Activated CD4-positive, CD25-positive, alpha-beta regulatory T cell (primary cell): ENCODE measurements at places on chromosomes 13 and 19.

- no peak for DNase-seq
Measured at GRCh38 chr13:27793507-27794367, 1.5 kb downstream of the GSX1 start.

DNA sequence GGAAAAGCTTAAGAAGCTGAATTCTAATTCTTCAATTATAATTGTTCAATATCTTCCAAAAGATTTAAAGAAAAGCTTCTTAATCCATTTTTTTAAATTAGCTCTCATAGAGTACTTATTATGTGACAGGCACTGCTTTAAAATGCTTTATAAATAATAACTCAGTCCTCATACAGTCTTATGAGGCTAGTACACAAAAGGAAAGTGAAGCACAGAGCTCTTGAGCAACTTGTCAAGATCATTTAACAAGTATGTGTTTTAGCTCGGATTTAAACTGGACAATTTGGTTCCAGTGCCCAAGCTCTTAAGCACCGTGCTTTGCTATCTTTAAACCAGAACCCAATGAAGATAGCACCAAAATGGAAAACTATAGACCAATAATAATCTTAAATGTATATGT, 106.1 kb downstream of the DHRS12 start:
- DNase-seq: no peak

DNA sequence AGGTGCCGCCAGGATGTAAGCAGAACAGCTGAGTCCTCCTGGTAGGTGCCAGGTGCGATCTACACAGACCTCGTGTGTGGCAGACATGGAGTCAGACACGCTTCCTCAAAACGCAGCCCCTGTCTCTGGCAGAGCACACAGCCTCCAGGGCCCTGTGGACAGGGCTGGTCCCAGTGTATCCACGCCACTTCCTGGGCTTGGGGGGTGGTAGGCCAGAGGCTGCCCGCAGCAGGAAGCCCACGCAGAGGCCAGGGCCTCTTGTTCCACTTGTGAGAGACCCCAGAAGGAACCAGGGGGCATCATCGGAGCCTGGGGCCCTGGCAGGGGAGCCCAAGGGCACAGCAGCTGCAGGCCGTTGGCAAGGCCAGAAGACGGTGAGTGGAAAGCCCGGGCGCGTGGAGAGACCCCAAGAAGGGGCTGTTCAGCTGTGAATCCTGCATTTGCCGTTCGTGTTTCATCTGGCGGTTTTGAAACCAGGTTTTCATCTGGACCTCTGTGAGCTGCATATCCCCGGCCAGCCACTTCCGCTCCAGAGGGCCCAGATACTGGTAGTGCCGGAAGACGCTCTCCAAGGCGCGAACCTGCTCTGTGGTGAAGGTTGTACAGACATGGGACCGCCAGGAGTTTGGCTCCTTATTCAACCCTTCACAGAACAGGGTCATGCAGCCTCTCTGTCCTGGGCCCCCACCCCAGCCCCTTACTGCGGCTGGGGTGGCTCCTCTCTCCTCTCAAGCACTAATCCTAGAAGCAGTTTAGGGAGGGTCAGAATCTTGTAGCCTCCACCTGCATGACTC, 25.1 kb upstream of the SLITRK1 start:
- DNase-seq: no peak

DNA sequence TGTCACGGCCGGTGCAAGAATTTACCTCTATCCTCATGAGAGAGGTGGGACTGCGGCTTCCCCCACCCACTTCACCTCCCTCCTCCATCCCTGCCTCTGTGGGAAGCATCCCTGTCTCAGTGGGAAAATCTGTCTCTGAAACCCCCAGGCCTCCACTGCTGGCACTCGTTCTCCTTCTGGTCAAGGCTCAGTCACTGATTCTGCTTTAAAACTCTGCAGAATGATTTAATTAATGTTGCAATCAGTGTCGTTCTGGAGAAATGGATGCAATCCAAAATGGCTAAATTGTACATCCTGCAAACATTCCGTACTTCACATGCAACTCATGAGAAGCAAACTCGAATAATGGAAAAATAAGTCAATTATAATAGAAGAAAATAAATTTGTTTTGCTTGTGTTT, 5.6 kb downstream of the RASL11A start:
- DNase-seq: no peak

- no peak for DNase-seq
Measured at GRCh38 chr19:51007488-51007887, 6.1 kb upstream of the KLK8 start.

GRCh38 chr19:16886305-16886880, 2.4 kb upstream of the F2RL3 start:
- no peak for DNase-seq

- DNase-seq: no peak
Measured at GRCh38 chr19:409516-410242, 732 bp upstream of the C2CD4C start.

DNA sequence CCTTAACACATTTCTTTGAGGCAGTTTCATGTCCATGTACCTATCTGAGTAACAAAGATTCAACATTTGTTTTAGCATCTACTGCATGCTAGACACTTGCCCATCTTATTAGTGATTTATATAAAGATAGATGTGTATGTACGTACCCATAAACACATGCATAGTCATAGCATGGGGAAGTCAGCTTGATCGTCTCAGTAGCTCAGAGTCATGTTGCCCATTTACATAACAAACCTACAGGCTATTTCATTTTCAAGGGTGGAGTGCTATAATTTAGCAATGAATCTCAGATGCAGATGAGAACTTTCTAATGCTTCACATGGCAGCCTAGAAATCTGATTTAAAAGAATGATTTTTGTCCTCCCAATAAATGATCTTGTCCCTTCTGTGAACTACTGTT, 23.5 kb downstream of the FLT1 start:
- DNase-seq: no peak

GRCh38 chr13:99702687-99703319, 201.5 kb downstream of the TM9SF2 start:
- no peak for DNase-seq

GRCh38 chr13:111270126-111270525, 50.3 kb upstream of the TEX29 start:
- DNase-seq: no peak

- no peak for DNase-seq
Measured at GRCh38 chr13:108877300-108877699, 247.9 kb downstream of the MYO16 start.

DNA sequence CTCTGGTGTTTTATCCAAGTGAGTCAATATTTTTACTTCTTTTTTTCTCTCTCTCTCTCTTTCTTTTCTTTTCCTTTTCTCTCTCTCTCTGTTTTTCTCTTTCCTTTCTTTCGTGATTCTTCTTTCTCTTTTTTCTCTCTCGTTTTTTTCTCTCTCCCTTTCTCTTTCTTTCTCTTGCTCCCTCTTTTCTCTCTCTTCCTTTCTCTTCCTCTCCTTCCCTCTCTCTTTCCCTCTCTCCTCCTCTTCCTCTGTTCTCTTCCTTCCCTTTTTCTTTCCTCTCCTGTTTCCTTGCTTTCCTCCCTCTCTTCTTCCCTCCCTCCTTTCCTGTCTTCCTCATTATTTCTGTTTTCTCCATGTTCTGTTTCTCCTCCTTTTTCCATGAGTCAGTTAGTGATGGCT, 641.5 kb downstream of the FGF9 start:
- no peak for DNase-seq

DNA sequence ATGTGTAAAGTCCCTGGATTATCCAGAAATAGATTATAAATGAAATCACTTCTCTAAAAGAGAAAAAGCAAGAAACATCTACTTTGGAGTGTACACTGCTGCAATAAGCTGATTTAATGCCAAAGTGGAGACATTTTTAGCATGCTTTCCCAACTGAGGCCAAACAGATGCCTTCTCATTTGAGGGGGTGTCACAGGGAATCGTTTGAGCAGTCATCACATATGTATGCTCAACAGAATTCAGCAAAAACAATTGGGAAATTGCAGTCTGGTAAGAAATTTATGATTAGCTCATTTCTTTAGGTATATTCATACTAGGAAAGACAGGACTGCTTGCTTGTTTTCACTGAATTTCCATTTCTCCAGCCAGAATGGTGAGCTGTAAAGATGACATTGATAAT, 27.3 kb upstream of the TPP2 start:
- no peak for DNase-seq

DNA sequence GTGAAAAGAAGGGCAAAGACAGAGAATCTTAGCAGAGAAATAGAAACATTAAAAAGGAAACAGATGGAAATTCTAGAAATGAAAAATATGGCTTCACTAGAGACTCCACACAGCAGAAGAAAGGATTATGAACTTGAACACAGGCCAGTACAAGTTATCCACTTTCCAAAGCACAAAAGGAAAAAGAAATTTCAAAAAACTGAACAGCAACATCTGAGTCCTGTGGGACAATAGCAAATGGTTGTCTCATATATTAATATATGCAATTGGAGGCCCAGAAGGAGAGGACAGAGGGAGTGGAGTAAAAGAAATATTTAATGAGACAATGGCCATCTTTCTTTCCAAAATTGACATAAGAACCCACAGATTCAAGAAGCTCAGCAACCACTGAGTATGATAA, 141.7 kb upstream of the GJB6 start:
- no peak for DNase-seq

- DNase-seq: no peak
Measured at GRCh38 chr13:95623141-95623540, 21.4 kb downstream of the DZIP1 start.

GRCh38 chr13:106390367-106390766, 145.1 kb downstream of the EFNB2 start:
- DNase-seq: no peak

GRCh38 chr13:33739254-33739653, 78.7 kb upstream of the RFC3 start:
- no peak for DNase-seq

GRCh38 chr13:37365496-37365895, 233.1 kb downstream of the POSTN start:
- DNase-seq: no peak

DNA sequence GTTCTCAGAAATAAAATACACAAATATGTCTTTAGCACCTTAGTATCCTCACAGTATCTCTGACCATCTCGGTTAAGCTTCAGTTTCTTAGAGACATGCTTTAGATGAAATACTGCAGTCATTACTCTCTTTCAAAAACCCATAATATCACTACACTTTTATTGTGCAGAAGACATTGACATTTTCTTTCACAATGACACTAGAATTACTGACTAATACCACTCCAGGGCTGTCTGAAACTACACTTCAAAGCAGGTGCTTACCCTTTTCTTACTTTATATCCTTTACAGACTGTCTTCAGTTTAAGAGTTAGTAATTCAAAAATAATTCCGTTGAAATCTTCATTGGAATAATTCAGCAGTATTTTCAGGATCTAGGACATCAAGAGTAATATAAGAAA, 42.2 kb upstream of the SLITRK6 start:
- no peak for DNase-seq

DNA sequence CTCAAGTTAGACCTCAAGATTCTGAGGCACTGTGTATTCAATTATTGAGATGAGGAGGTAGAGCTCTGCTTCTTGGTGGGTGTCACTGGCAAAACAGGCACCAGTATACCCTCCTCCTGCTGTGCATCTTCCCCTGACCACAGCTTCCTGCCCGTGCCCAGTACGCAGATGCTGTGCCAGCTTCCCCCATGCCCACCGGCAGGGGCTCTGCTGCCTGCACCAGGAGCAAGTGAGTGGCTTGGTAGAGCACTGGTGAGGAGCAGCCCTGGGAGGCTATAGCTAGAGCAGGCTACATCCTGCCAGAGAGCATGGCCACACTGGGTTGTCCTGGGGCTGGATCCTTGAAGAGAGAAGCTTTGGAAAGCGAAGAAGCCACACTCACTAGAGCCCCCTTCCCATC, 21.0 kb upstream of the RNF17 start:
- DNase-seq: no peak

DNA sequence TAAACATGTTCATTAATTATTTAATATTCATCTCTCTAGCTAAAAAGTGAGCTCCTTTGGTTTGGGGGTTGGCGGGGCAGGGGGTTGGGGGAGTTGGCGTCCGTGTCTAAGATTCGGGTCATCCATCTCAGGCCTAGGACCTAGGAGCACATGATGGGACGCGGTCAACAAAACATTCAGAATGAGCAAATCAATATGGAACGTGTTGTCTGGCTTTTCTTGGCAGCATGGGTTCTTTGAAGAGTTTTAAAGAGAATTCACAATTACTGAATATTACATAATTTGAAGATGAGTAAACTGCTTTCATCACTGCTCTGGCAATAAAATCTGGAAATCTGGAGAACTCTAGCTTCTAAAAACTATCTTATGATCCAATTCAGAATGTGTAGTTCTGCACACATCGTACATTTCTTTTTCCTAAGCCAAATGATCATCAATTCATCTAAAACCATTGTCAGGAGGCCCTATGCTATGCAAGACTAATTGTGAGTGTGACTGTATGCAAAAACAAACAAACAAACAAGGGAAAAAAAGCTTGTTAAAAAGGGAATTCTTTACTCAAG, 5.4 kb upstream of the ARGLU1 start:
- DNase-seq: no peak

GRCh38 chr13:85528491-85529217, 270.6 kb downstream of the SLITRK6 start:
- DNase-seq: no peak

GRCh38 chr13:108326309-108326708, 56.8 kb downstream of the TNFSF13B start:
- no peak for DNase-seq

DNA sequence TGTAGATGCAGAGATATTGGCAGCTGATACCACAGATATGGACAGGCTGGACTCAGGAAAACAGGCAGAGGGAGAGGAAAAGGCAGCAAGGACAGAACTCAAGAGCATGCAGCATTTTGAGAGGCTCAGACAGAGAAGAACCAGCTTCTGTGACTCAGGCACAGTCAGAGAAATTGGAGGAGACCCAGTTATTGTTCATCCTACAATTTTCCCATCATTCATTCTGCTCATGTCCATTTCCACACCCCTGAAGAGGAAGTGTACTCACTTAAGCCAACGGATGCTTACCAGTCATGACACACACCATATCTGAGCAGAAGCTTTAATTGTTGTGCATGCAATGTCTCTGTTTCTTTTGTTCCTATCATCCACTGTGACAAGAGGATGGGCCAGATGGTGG, 359.8 kb upstream of the HTR2A start:
- DNase-seq: no peak

DNA sequence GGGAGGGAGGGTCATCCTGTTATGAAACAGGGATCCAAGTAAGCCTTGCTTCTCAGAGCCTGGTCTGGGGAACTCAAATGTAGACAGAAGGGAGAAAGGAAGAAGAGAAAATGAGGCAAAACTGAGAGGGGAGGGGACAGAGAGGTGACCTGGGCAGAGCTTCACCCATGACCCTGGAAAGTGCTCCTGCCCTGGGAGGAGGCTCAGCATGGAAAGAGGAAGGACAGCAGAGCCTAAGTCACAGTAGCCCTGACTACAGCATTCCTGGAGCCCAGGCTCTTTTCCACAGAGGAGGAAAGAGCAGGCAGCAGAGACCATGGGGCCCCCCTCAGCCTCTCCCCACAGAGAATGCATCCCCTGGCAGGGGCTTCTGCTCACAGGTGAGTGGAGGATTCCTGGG, at the start of gene CEACAM3:
Gene CEACAM3 (plus strand): TSS at position 226 of the 400 bp plus-strand sequence. CDS start 91 bp downstream, at position 317.
- DNase-seq: no peak

GRCh38 chr19:35592226-35592625, 6.3 kb downstream of the PMIS2 start:
- no peak for DNase-seq

DNA sequence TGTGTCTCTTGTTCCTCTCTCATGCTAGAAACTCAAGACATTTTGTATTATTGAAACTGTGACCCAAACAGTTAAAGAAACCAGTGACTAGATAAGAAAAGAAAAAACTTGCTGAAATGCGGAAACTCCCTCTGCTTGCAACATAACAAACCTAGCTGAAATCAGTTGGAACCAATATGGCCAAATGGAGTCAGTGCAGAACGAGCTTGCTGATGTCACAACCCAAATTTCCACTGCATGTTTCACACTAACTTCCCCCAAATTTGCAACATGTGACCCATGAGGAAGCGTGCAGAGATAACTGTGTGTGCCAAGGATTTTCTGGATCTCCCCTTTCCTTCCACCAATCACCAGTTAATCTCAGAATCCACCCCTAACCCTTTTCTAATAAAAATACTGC, 208.0 kb downstream of the DLEU7 start:
- DNase-seq: no peak
